CD4-positive, alpha-beta T cell treated with Interleukin-10 for 1 hour (primary cell): ENCODE measurements at places on chromosomes 4 and X.

GRCh38 chr4:112840061-112840460, 203.1 kb downstream of the LARP7 start:
- DNase-seq, result no peak

DNA sequence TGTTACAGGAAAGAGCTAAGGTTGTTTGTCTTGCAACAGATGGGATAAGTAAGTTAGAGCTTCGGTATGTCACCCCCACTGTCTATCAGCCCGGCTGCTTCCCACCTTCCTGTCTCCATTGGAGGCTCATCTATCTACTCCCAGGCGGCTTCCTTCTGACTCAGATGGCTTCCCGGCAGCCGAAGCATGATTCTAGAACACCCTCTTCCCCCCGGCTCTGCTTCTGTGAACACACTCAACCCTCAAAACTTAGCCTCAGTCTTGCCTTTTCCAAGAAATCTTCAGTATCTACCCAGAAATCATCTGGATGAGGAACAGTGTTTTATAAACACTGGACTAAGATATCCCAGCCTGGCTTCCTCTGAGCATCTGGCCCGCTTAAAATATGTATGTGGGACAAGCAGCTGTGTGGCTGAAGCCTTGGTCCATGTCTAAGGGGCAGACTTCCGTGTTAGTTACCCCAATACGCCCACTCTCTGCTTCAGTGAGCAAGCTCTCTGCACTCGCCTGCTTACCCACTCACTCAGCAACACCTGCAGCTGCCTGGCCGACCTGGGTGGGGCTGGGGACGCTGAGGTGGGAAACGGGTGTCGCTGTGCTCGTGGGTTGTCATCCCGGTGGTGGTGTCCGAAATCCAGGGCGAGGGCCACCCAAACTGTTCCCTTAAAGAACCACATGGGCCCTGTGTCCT, 12.0 kb upstream of the SLC2A9 start:
- no peak for DNase-seq

DNA sequence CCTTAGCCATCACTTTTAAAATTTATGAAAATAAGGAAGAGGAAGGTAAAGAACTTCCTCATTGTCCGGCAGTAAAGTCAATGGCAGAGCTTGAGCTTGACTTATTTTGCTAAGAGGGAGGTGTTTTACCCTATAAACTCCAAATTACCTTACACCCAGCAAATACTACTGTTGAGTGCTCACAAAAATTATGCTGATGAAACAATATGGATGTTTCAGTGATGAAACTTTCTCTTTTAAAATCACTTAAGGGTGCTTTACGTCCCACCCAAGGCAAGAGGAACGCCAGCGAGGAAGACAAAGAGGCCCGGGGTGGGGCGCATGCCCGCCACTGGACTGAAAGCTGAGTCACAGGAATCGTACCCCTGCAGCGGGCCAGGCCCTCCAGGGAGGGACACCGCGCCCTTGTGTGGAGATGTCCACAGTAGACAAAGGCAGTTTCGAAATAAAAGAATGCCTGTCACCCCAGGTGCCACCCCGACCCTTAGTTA, 560 bp upstream of the TMSB4X start:
- DNase-seq, result no peak

- no peak for DNase-seq
These were observed 897 bp upstream of the FBXL5 start for GRCh38 chr4:15656038-15656470.

DNA sequence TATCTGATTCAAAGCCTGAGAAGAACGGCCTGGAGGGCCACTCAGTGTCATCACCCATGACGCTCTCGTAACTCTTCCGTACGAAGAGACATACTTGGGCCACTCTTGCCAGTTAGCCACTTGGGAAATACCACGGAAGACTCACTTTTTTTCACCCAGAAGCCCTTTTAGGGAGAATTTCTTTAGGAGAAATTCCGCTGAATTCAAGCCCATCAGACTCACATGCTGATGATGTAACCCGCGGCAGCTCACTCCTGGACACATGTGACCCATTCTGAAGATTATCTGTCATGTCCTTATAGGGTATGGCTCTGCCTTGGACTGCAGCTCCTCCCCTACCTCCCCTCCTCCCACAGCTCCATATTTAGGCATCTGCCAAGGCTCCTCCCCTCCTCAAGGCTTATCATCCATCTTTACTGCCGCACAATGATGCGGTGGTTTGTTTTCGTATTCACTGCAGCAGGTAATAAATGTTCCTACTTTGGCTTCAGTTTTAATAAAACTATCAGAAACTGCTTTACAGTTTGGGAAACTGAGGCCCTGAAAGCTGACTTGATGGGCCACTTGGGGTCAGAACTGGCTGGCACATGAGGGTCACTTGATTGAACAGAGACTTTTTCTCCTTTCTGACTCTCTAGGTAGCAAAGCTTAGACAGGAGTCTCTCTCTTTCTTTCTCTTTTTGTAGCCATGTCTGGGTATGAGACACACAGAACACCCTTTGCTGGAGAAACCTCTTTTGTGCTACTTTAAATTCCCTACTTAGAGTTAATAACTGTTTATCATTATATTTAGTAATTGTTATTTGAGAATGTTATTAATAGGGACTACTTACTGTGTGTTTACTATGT, 42.1 kb downstream of the RHOH start:
- peak; percentile 90 for DNase-seq

DNA sequence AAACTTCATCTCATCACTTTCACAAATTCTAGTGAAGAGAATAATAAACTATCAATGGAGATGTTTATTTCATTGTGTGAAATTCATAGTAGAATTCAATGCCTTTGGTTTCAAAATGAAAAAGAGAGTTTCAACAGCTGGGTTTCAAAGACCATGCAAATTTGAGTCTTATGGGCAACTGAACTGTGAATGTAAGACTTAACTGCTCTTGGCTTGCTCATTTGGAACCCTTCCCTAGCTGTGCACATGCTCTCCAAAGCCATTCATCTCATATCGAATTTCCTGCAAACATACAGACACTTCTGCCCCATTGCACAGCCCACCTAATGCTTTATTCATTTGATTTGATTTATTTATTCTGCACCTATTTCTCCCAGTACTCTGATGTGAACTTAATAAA, 154.5 kb downstream of the GRXCR1 start:
- DNase-seq, result no peak

DNA sequence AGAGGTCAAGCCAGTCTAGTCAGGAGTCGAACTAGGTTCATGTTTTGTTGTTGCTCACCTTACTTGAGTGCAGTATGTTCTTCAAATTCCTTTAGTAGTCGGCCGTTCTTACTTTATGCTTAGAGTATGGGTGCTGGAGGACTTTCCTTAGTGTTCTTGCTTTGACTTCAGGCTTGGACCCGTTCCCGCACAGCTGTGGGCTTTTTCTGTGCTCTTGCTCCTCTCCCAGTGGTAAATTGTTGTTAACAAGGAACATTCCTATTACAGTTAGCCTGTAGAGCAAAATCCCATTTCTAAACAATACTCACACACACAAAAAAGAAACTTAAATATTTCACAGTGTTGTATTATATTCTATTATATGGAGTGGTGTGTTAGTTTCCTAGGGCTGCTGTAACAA, 113.5 kb downstream of the RAP1GDS1 start:
- DNase-seq, result no peak

DNA sequence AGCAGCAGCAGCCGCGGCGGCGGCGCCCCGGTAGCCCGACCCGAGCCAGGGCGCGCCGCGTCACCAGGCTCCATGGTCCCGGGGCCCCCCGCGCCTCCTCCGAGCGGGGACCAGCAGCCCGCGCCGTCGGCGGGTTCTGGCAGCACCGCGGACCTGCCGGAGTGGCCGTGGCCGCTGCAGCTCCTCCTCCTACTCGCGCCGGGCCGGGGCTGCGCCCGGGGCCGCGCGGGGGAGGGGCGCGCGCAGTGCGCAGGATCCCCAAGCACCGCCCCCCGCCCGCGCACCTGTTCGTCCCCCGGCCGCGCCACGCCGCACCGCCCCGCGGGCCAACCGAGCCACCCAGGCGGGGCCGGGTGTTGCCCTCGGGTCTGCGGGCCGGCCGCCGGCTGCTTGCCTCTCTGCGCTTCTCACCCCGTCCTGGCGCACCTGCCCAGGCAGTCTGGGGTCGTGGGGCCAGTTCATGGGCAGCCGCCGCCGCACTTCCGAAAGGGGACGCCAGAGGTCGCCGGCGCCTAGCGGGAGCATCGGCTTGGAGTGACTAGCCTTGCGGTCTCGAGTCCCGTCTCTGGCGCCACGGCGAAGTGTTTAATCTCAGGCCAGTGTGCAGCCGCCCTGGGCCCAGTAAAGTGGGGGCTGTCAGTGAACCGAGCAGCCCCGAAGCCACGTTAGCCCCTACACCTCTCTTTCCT, at the start of gene SLC9A7:
Gene SLC9A7, minus strand, starts transcription at position 163 of the 689 bp plus-strand sequence. Its CDS starts 89 bp downstream, at position 74.
- peak; percentile 82 for DNase-seq

DNA sequence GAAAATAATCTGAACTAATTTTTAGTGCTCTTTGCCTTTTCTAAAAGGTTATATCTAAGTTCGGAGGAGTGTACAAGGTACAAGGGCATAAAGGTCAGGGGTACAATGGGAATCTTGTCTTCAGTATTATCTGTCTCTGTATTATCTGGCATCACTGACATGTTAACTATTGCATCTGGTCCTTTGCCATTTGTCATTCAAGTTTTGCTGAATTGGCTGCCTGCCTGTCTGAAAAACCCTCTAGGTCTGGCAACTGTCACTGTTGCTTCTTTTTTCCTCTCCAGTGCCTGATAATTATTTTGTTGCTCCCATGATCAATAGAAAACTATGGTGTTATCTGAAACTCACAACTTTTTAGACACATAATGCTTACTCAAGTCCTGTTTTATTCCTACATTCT, 112.5 kb upstream of the STK26 start:
- no peak for DNase-seq

GRCh38 chr4:68718447-68719074, 48.1 kb upstream of the UGT2B15 start:
- DNase-seq, result no peak

- no peak for DNase-seq
These were observed 175.2 kb downstream of the DCLK2 start for GRCh38 chr4:150253416-150253815.

DNA sequence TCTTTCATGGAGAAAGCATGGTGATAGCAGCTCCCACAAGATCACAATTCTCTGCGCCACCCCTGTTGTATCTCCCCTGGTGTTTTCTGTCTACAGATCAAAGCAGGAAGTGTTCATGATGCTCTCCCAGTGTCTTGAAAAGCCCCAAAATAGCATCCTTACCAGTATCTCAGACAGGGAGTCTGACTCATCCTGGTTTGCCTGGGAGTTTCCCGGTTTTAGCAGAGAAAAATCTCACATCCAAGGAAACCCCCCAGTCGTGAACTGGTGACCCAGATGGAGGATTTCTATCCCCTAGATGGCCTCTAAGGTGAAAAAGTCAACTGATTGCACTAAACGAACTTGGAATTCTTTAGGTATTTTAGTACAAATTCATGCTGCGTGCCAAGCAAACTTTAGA, 64.3 kb upstream of the NR0B1 start:
- no peak for DNase-seq

DNA sequence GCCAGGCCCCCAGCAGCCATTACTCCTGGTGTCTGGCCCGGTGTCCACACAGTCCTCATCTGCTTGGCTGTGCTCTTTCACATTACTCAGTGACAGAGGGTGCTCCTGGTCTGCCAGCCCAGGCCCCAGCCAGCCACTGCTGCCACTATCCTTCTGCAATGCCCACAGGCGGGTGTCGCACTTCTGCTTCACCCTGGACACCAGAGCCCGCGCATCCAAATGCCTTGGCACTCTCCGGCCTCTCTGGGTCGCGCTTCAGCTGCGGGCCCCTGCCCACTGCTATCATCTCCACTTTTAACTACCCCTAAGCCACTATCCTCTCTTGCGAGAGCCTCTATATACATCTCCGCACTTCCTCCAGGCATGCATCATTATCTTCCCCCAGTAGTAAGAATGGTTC, 76.4 kb upstream of the UCP1 start:
- no peak for DNase-seq

- no peak for DNase-seq
These were observed 260.6 kb upstream of the BOD1L1 start for GRCh38 chr4:13888112-13888511.
